Left cardiac atrium (tissue), 4 donors: ENCODE measurements at places on chromosomes 12 and 14.

DNA sequence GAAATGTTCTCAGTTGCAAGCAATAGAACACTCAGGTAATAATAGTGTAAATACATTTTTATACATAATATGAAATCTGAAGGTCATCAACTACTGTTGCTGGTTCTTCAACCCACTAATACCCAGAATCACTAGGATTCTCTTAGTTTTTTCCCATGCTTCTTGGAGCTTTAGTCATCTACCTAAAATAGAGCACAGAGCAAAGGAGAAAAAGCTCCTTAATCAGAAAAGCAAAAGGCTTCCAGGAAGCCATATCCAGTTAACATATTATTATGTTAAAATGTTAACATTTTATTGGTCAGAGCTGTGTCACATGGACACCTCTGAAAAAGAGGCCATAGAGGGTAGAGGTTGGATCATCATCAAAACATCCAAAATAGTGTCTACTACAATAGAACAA, 57.0 kb downstream of the CCER1 start:
- no peak for DNase-seq

DNA sequence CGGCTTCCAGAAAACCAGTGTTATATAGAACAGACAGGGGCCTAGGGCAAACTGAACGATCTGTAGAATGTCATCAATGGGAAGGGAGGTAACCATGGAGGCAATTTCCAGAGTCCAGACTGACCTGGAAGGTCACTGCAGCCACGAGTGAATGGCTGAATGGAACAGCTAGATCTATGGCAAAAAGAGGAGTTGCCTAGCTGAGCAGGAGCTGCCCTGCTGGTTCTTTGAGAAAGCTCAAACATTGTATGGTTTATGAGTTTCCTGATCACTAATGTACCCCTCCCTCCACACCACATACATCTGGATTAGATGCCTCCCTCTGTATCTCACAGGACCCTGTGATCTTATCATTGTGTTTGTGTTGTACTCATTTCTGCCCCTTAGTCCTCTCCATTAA, 1.0 kb upstream of the RERG start:
- DNase-seq = no peak

DNA sequence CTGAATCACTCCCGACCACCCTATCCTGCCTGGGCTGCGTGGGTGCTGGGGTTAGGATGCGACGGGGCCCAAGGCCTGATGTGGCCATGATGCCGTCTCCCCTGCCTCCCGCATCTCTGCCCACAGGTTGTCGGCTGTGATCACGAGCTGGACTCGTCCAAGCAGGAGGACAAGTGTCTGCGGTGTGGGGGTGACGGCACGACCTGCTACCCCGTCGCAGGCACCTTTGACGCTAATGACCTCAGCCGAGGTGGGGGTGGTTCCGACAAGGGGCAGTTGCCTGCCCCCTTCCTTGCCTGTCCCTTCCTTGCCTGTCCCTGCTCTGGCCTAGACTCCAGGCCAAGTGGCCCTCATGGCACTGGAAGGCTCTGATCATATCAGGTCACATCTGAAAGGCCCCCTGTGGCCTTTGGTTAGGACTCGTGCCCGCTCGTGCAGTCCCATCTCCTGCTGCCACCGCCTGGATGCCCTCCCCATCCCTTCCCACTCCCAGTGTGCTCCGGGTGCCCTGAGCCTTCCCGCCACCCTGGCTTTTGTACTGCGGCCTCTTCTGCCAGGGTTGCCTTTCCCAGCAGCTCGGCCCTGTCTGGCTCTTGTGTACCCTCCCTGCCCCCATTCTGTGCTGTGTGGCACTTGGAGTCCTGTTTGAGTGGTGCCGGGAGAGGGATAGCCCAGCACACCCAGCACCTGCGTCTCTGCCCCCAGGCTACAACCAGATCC, 13.6 kb downstream of the PAPLN start:
- DNase-seq = no peak

DNA sequence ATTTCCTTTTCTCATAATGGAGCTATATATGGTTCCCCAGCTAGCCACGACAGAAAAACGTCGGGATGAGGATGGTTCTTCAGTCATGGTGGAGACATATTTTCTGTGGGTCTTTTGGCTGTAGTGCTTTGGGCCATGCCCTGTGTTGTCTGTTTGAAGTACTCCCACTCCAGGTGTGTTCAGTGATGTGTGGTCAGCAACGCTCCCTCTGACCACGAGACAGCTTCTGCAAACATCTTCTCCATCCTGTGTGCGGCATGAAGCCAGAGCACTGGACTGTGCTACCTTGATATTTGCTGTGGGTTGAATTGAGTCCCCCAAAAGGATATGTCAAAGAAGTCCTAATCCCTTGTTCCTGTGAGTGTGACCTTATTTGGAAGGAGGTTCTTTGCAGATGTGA, 931.2 kb downstream of the NRXN3 start:
- DNase-seq = no peak
